Panc1 (cell line): ENCODE measurements at places on chromosomes 13 and 19. TPM values are rescaled to one million over a fixed set of nuclear protein-coding genes. Genes with fewer than 3 reads are reported as not detected.

GRCh38 chr13:114057166-114058050, 75.0 kb downstream of the RASA3 start:
- no peak for DNase-seq

DNA sequence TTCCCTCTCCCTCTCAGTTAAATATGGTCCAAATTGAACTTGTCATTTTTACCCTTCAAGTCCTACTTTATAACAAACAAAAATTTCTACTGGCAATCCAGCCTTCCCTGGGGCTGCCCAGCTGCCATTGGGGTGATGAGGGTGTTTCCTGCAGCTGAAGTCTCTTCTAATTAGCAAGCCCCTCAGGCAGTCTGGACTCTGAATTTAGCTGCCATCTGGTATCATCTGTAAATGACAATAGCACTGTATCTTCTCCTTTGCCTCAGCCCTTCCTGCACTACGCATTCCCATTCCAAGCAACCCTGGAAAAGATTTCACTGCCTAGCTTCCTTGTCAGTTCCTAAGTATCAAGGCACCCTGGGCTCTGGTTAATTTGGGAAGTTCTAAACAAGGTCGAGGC, 331.1 kb upstream of the KLF12 start:
- no peak for DNase-seq

- DNase-seq: no peak
These were observed 21.1 kb upstream of the SLC10A2 start for GRCh38 chr13:103087275-103087674.

- no peak for DNase-seq
These were observed 32.5 kb downstream of the LCP1 start for GRCh38 chr13:46149272-46150133.

PGLYRP1 gene
- total RNA-seq: not detected

GRCh38 chr19:4557971-4558941, 1.2 kb downstream of the SEMA6B start:
- DNase-seq: no peak

- no peak for DNase-seq
These were observed at the start of gene LPAR2 for GRCh38 chr19:19627621-19628500. TSS of gene LPAR2 (minus strand) at chr19:19628220. CDS start at chr19:19627275, 945 bp downstream.

GRCh38 chr13:22967669-22968068, 213.1 kb upstream of the SGCG start:
- no peak for DNase-seq

DNA sequence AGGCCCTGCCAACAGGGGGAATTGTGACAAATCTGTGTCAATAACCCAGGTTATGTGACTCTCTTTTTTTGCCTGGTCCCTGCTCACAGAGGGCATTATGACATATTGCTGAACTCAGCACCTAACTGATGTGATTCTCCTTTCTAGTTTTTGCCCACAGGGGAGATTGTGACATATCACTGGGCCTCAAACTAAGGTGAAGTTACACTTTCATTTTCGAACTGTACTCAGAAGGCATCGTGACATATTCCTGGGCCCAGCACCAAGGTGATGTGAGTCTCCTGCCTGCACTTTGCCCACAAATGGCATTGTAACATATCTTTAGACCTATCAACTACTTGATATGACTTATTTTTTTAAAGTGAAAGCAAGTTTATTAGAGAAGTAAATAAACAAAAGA, 83.0 kb downstream of the ZNF728 start:
- DNase-seq: no peak

FPR3 gene
- 0.08 TPM for total RNA-seq

ATXN8OS gene
- not detected for total RNA-seq

SYCN gene
- 0.33 TPM for total RNA-seq

C13orf42 gene
- total RNA-seq: not detected

- no peak for DNase-seq
These were observed 3.0 kb downstream of the PCID2 start for GRCh38 chr13:113205428-113205931.

DNA sequence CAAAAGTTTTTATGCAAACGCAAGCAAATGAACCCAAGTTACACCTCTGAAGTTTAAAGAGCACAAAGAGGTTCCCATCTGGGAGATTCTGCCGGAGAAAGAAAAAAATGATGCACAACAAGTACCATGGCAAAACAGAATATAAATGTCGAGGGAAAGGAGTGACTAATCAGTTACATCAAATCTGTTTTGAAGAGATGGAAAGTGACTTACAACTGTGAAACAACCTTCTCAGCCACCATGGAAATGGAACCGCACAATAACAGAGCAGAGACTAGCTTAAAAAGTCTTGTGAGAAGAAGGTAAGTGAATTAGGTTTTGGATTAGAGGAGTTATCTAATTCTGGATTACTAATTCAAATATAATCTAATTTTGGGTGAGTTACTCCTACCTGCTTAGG, 2.4 kb downstream of the HSPH1 start:
- DNase-seq: no peak

AP1M2 gene
- total RNA-seq: 10.1 TPM
